HuH-7 (cell line): ENCODE measurements at places on chromosomes 4 and X.

DNA sequence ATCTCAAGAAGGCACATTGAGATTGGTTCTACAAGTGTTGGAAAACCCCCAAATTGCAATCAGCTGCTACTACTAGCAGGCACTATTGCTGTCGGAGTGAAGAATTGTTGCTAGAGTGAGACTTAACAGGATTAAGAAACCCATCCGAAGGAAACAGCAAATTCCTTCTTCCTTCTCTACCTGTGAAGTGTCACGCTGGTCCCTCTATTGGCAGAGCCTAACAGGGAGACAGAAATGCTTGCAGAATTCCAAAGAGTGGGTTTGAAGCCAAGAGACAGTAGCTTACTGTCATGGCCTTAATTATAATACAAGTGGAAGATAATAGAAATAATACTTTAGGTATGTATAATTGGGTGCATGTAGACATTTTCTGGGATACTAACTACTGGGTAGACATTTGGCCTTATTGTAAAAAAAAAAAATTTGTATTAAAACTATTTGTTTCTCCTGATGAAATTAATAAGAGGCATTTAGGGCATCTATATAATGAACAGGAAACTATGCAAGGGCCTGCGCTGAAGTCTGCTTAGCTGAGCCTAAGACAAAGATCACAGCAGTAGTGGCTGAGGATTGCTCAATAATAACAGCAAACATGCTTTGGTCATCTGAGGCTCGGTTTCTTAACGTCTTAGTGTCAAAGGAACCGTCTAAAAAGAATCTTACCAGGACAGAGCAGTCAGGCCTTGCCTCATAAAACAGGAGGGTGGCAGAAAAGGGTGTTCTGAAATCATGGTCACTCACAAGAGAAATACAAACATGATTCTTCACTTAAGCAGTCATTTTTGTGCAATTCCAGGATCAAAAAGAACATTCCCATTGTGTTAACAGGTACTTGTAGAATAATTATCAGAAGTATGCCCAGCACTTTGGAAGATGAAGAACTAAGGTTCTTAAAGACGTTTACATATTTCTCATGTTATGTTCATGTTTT lies 40.8 kb downstream of the FAM241A start:
- DNase-seq: no peak

- DNase-seq: peak; percentile 3
Measured at GRCh38 chrX:101759000-101759399, 99.3 kb upstream of the ARMCX2 start.

GRCh38 chr4:84032372-84032771 lies 466.7 kb downstream of the NKX6-1 start:
- DNase-seq: no peak

- DNase-seq: no peak
Measured at GRCh38 chr4:23237771-23238170, 545.0 kb downstream of the GBA3 start.
